ENCODE measurements at places on chromosomes 12 and 14. TPM values are rescaled to one million over a fixed set of nuclear protein-coding genes. Genes with fewer than 3 reads are reported as not detected.

The PPP4R4 gene
- 0.43 TPM for total RNA-seq

The KRT81 gene
- total RNA-seq: 0.14 TPM

The MDM1 gene
- 16.3 TPM for total RNA-seq

The ITPR2 gene
- 28.8 TPM for total RNA-seq

The MYH6 gene
- not detected for total RNA-seq

The CPM gene
- 7.3 TPM for total RNA-seq

The LRFN5 gene
- total RNA-seq: 3.6 TPM

The BHLHE41 gene
- total RNA-seq: 1.6 TPM

The ACOT6 gene
- not detected for total RNA-seq

The HOXC10 gene
- total RNA-seq: 5.2 TPM

The PRIMA1 gene
- total RNA-seq: not detected

The KRT1 gene
- not detected for total RNA-seq

The GLIPR1L1 gene
- total RNA-seq: not detected

The NKX2-1 gene
- not detected for total RNA-seq

The USP44 gene
- 0.29 TPM for total RNA-seq

The IFT43 gene
- total RNA-seq: 19.2 TPM

The TCL1B gene
- not detected for total RNA-seq

The KRT3 gene
- total RNA-seq: not detected

The TAS2R14 gene
- total RNA-seq: 4.4 TPM

The AGAP2 gene
- total RNA-seq: 0.29 TPM

The OR4E2 gene
- total RNA-seq: not detected

The ASIC1 gene
- 0.72 TPM for total RNA-seq

The AKAP5 gene
- 0.86 TPM for total RNA-seq

The AICDA gene
- total RNA-seq: not detected

The DPY19L2 gene
- 1.3 TPM for total RNA-seq

The IL31 gene
- not detected for total RNA-seq

The SERPINA5 gene
- not detected for total RNA-seq

The SLC5A8 gene
- not detected for total RNA-seq

The RPL10L gene
- total RNA-seq: not detected

The SMCO2 gene
- 0.22 TPM for total RNA-seq

The OAS2 gene
- 5.0 TPM for total RNA-seq

The KLHL33 gene
- under 0.01 TPM for total RNA-seq

The KCNJ8 gene
- total RNA-seq: not detected

The PDZRN4 gene
- total RNA-seq: not detected
